ENCODE measurements at places on chromosomes 6 and 20.

- no peaks in the 10 kb centered on the region for H3K27me3 ChIP-seq
- H3K27ac ChIP-seq, result no peak overlapping the region
- H3K4me3 ChIP-seq, result no peak overlapping the region
- no peaks in the 10 kb centered on the region for H3K4me1 ChIP-seq
Measured at GRCh38 chr6:5936631-5937030, 70.1 kb downstream of the NRN1 start.

DNA sequence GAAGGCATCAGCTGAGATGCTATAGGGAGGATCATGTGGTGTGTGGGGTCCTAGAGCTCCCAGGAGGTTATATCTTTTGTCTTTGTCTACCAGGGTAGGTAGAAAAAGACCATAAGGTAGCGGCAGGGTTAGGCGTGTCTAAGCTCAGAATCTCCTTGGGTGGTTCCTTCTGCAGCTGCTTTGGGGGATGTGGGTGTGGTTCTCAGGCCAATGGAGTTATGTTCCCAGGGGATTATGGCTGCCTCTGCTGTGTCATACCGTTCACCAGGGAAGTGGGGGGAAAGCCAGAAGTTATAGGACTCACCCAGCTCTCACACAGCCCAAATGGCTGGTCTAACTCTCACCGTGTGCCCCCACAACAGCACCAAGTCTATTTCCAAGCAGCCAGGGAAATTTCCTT lies 107.4 kb upstream of the ADGRB3 start:
- H3K4me1 ChIP-seq, result no peaks in the 10 kb centered on the region
- no peak overlapping the region for H3K4me3 ChIP-seq
- no peak for DNase-seq
- H3K27me3 ChIP-seq, result no peaks in the 10 kb centered on the region
- H3K36me3 ChIP-seq, result no peaks in the 10 kb centered on the region
- no peak overlapping the region for H3K27ac ChIP-seq

GRCh38 chr6:44850312-44850711 lies 462.8 kb downstream of the CDC5L start:
- H3K27me3 ChIP-seq, result no peaks in the 10 kb centered on the region
- H3K27ac ChIP-seq, result no peak overlapping the region
- no peaks in the 10 kb centered on the region for H3K4me1 ChIP-seq
- DNase-seq, result no peak

- H3K27ac ChIP-seq, result no peak overlapping the region
- no peaks in the 10 kb centered on the region for H3K27me3 ChIP-seq
- no peaks in the 10 kb centered on the region for H3K36me3 ChIP-seq
- peak; percentile 45 for DNase-seq
Measured at GRCh38 chr20:49724408-49725223, 10.9 kb upstream of the B4GALT5 start.

DNA sequence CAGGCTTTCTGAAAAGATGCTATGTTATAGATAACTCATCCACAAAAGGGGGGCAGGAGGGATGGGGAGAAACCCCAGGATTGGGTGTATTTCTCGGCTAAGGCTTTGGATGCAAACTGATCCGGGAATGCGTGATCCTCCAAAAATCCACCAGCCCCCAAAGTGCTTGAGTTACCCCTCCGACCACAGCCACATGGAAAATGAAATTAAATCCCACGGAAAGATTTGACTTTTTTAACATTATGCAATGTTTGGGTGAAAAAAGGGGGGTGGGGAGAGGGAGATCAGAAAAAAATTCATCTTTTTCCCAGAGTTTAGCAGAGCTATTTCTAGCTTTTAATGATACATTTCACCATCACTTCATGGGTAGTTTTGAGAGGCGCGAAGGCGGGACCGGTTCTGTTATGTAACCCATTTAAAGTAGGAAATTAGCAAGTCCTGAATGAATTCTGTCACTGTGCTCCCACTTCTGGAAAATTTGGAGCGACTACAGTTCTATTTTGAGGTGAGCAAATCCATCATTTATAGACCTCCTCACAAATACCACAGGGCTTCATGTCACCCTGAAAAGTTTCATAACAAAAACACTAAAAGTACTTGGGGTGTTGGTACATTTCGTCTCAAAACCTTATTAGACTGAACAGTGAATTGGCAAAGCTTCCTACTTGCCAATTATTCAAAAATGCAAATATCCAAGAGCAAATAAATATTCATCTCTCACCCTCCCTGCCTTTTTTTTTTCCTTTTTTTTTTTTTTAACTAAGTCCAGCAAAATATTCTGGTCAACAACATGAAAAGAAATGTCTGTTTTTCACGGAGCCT lies 51.9 kb upstream of the NFATC2 start:
- H3K36me3 ChIP-seq, result no peaks in the 10 kb centered on the region
- no peaks in the 10 kb centered on the region for H3K27me3 ChIP-seq
- H3K4me3 ChIP-seq, result no peak overlapping the region
- no peaks in the 10 kb centered on the region for H3K4me1 ChIP-seq
- H3K27ac ChIP-seq, result no peak overlapping the region

DNA sequence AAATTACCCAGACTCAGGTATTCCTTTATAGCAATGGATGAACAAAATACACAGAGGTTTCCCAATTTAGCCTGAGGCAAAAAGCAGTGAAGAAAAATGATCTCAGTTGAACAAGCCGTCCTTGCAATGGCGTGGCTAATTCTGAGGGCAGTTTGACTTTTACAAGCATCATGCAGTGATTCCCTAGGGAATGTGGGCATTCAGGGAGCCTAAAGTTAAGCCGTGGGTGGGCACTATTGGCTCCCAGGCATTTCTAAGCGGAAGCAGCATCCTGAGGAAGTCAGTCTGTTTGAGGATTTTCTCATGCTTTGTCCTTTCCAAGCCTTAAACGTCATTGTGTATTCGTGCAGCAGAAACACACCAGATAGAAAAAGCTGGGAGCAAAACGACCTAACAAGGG lies 133.9 kb downstream of the MYLK4 start:
- H3K27me3 ChIP-seq, result no peaks in the 10 kb centered on the region
- no peaks in the 10 kb centered on the region for H3K36me3 ChIP-seq
- no peak for DNase-seq

DNA sequence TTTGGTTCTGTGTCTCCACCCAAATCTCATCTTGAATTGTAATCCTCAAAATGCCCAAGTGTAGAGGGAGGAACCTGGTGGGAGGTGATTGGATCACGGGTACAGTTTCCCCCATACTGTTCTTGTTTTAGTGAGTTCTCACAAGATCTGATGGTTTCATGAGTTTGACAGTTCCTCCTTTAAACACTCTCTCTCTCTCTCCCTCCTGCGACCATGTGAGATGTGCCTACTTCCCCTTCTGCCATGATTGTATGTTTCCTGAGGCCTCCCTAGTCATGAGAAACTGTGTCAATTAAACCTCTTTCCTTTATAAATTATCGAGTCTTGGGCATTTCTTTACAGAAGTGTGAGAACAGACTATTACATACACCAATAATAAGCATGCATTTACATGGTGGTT lies 12.1 kb upstream of the EYS start:
- DNase-seq, result no peak
- H3K4me3 ChIP-seq, result no peak overlapping the region
- no peaks in the 10 kb centered on the region for H3K27me3 ChIP-seq
- H3K4me1 ChIP-seq, result no peaks in the 10 kb centered on the region

DNA sequence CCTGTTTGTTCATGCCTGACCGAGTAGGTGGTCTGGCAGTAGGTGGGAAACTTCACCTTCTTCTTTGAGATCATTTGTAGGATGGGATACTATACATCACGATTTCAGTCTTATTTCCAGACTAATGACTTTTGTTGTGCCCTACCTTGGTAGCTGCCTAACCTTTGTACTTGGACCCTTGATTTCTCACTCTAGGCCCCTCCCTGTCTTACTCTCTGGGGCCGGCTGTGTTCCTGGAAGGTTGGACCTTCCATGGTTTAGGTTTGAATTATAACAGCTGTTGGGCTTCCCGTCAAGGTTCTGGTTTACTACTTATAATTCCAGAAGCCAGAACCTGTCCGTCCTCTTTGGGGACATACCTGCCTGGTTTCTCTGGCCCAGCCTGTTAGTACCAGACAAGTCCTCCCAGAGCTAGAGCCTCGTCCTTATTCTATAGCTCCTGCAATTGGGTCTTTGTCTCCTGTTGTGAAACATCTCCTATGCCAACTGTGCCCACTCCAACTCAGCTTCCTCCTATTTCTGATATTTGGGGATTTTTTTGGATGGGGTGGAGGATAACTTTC lies 14.9 kb upstream of the ADIG start:
- no peak for DNase-seq
- H3K27me3 ChIP-seq, result no peaks in the 10 kb centered on the region
- H3K4me3 ChIP-seq, result no peak overlapping the region
- H3K27ac ChIP-seq, result no peak overlapping the region
- no peaks in the 10 kb centered on the region for H3K36me3 ChIP-seq

DNA sequence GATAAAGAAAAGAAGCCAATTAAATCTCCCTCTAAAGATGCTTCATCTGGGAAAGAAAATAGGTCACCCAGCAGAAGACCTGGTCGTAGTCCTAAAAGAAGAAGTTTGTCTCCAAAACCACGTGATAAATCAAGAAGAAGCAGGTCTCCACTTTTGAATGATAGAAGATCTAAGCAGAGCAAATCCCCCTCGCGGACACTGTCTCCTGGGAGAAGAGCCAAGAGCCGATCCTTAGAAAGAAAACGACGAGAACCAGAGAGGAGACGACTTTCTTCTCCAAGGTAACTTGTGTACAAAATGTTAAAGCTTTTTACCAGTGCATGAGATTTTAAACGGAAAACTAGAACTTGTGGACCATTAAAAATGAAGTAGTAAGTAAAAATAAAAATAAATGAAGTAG lies 46.5 kb downstream of the FAM217A start:
- H3K36me3 ChIP-seq, result peaks cover 2% of the 10 kb centered on the region
- DNase-seq, result no peak
- no peak overlapping the region for H3K4me3 ChIP-seq
- H3K27ac ChIP-seq, result no peak overlapping the region
- no peaks in the 10 kb centered on the region for H3K27me3 ChIP-seq
